ENCODE measurements at places on chromosomes 7 and 10. TPM values are rescaled to one million over a fixed set of nuclear protein-coding genes. Genes with fewer than 3 reads are reported as not detected.

DNA sequence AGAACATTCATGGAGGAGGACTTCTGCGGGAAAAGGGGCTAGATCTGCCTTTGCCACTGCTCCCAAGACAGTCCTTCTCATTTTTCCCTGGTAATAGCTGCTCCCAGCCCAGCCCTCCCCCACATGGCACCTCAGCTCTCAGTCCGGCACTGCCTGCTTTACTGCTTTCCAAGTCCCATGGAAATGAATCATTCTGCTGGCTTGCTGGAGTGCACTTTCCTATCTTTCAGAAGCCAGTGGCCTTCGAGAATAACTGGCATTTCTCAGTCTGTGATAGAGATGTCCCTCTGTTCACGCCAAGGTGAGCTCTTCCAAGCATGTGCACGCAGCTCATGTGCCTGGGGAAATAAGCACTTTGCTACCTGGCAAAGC lies 61.4 kb downstream of the SYPL1 start:
- H3K36me3 ChIP-seq: no peaks in the 10 kb centered on the region
- H3K27me3 ChIP-seq: no peaks in the 10 kb centered on the region
- H3K4me3 ChIP-seq: no peak overlapping the region
- H3K4me1 ChIP-seq: no peaks in the 10 kb centered on the region
- H3K27ac ChIP-seq: no peak overlapping the region
- no peak for DNase-seq

- no peaks in the 10 kb centered on the region for H3K36me3 ChIP-seq
- H3K4me1 ChIP-seq: peaks cover 5% of the 10 kb centered on the region
- no peak overlapping the region for H3K27ac ChIP-seq
Measured at GRCh38 chr10:30842894-30843293, 188.8 kb downstream of the ZNF438 start.

GRCh38 chr7:154886591-154886990 lies 116.3 kb downstream of the PAXIP1 start:
- no peak overlapping the region for H3K27ac ChIP-seq
- H3K4me3 ChIP-seq: no peak overlapping the region
- H3K27me3 ChIP-seq: no peaks in the 10 kb centered on the region
- H3K4me1 ChIP-seq: no peaks in the 10 kb centered on the region

The PNLIPRP2 gene
- total RNA-seq: not detected

Data from neural crest cell (in vitro differentiated cells).